ENCODE measurements at places on chromosomes 7 and 10.

DNA sequence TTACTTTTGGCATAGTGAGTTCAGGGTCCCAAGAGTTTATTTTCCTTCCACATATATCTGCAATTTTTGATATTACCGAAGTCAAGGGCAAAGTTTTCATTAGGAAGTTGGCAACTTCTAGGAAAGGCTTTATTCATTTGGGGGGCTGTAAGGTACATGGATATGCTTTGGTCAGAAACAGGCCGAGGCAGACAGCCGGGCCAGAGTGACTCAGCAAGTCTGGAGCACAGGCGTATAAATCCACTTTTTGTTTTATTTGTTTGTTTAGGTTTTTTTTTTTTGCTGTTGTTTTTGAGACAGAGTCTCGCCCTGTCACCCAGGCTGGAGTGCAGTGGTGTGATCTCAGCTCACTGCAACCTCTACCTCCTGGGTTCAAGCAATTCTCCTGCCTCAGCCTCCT, 3.7 kb downstream of the ZNF680 start:
- no peak for DNase-seq

GRCh38 chr10:24485304-24485703, 238.4 kb downstream of the ARHGAP21 start:
- DNase-seq: no peak

- DNase-seq: no peak
Measured at GRCh38 chr7:45107356-45107755, 4.1 kb downstream of the TBRG4 start.

GRCh38 chr7:152674860-152675758, 832 bp downstream of the XRCC2 start:
- DNase-seq: no peak

DNA sequence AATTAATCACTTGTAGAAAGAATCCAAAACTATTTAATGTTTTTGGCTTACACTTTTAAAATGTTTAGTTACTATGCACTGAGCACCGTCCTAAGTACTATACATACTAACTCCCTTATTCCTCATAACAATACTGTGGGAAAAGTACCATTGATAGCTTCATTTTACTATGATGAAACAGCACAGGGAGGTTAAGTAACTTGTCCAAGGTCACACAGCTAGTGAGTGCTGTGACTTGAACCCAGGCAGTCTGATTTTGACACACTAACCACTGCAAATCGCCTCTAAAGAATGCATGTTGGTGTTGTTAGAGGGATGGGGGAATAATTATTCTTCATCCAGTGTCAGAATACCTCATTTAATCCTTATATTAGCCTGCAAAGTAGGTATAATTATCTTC, 1.9 kb upstream of the RELN start:
- no peak for DNase-seq

- no peak for DNase-seq
Measured at GRCh38 chr7:54632696-54633095, 90.5 kb downstream of the VSTM2A start.

GRCh38 chr10:36171953-36172940, 530.2 kb upstream of the FZD8 start:
- no peak for DNase-seq

GRCh38 chr7:106569500-106569929, 91.4 kb downstream of the CCDC71L start:
- no peak for DNase-seq

GRCh38 chr10:113663142-113663541, 699 bp downstream of the NRAP start:
- no peak for DNase-seq
